ENCODE measurements at places on chromosomes 2 and 18. TPM values are rescaled to one million over a fixed set of nuclear protein-coding genes. Genes with fewer than 3 reads are reported as not detected.

Gene SRD5A2
- not detected for total RNA-seq

Gene SLC4A5
- 0.30 TPM for total RNA-seq

Gene HOXD10
- total RNA-seq: 0.15 TPM

Gene KCNIP3
- 0.97 TPM for total RNA-seq

Gene KCNS3
- 1.8 TPM for total RNA-seq

Gene RESP18
- total RNA-seq: not detected

Gene SLC5A7
- not detected for total RNA-seq

Gene FEZ2
- total RNA-seq: 109 TPM

Gene POTEC
- total RNA-seq: not detected

Gene CHCHD5
- total RNA-seq: 11.7 TPM

Gene MPP4
- total RNA-seq: 4.0 TPM

Gene TP53I3
- 94.5 TPM for total RNA-seq

Gene NPAS2
- total RNA-seq: 6.8 TPM

Gene MROH2A
- not detected for total RNA-seq

Gene MAL
- not detected for total RNA-seq

Gene MC5R
- total RNA-seq: not detected

Gene FMNL2
- 15.6 TPM for total RNA-seq

Gene ANTXR1
- 7.5 TPM for total RNA-seq

Gene IL1R2
- 0.46 TPM for total RNA-seq

Gene ANKRD36B
- 87.7 TPM for total RNA-seq

Gene RND3
- total RNA-seq: 64.4 TPM

Gene ALK
- total RNA-seq: not detected

Gene AQP12B
- total RNA-seq: not detected

Gene MOB4
- 29.6 TPM for total RNA-seq

Gene FNDC4
- total RNA-seq: 19.5 TPM

Gene GPR75
- 1.2 TPM for total RNA-seq

Gene AGXT
- not detected for total RNA-seq

Gene TEKT4
- total RNA-seq: not detected

Gene SERPINB10
- total RNA-seq: 0.32 TPM

Gene ACKR3
- 21.1 TPM for total RNA-seq

Gene RUFY4
- not detected for total RNA-seq

Gene ABCB11
- 0.65 TPM for total RNA-seq

Gene LHCGR
- not detected for total RNA-seq

Gene SLC9A4
- not detected for total RNA-seq

Gene LINC00305
- total RNA-seq: not detected

Gene WBP1
- total RNA-seq: 30.5 TPM

Gene GRB14
- total RNA-seq: 11.9 TPM

Gene FOXI3
- total RNA-seq: not detected

Gene CCDC148
- under 0.01 TPM for total RNA-seq

Gene DSG1
- total RNA-seq: not detected

Gene SMYD5
- total RNA-seq: 14.0 TPM

Gene LRRTM4
- total RNA-seq: not detected

Gene SNORC
- total RNA-seq: under 0.01 TPM
